Natural killer cell (primary cell): ENCODE measurements at places on chromosomes 1 and 21.

- no peak for DNase-seq
Observed at GRCh38 chr1:172536256-172536655, 3.3 kb downstream of the SUCO start.

DNA sequence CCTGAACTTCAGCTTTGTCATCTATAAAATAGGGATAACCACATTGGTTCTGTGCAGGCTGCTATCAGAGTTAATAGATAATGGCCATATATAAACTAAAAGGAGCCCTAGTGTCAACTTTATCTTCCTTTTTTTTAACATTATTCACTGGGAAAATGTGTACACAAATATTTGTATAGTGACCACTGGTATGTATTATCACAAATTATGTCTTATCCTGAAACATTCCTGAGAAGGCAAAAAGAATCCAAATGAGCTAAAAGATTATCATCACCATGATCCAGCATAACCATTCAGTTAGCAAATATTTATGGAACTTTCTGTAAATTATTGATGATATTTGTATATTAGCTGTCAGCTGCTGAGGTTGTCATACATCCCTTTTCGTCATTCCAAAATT, 16.6 kb downstream of the ANGPTL3 start:
- no peak for DNase-seq

DNA sequence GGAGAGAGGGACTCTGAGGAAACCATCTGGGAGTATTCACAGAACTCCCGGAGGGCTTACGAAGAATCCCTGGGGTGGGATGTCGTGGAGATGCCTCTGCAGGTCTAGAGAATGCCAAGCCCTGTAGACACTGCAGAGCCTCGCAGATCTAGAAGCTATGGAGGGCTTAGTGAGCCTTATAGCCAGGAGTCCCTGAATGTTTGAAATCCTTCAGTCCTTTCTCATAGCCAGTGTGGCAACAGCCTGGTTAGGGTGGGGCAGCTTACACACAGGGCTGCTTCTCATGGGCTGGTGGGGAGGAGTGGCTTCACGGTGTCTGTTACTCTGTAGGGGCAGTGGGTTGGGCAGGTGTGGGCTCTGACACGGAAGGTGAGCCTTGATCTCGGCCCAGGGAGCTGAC, 44.2 kb upstream of the KDM4A start:
- DNase-seq = no peak

DNA sequence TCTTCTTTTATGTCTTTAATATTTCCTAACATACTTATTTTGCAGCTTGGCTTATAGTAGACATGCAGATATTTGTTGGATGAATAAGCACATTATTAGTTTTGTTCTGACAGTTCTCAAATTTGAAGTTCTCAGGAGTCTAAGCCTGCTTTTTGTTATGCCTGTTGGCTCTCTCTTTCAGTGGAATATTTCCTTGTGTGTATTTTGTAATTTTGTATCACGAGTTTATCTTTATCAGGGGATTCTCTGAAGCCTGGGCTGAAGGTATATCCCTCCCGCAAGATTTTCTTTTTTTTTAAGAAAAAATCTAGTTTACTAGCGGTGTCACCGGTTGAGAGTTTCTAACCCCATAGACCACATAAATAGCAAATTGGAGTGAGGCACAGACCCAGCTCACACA, 105.9 kb downstream of the RGL1 start:
- DNase-seq = no peak
